Ureter (tissue), 1 donor: ENCODE measurements at places on chromosomes 2 and 18. TPM values are rescaled to one million over a fixed set of nuclear protein-coding genes. Genes with fewer than 3 reads are reported as not detected.

Gene ANTXR1
- 87.8 TPM for total RNA-seq

Gene GPR45
- not detected for total RNA-seq

DNA sequence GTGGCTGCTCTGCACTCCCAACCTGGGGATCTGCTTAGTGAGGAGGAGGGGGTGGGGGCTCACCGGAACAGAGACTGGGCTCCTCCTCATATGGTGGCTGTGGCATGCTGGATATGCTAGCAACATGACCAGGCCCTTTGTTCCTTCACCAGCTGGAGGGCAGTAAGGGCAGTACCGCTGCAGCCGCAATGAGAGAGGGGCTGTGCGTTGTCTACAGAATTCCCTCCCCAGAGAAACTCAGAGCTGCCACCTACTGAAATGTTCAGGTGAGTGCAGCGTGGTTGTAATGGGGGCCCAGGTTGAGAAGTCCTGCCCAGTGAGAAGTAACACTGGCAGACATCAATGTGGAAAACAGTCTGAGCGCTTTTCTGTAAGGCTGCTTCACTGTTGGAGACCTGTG lies 1211.9 kb upstream of the NXPH2 start:
- DNase-seq = no peak

GRCh38 chr2:66431274-66431642 lies 3.7 kb upstream of the MEIS1 start:
- DNase-seq = no peak

GRCh38 chr2:50443288-50443687 lies 588.6 kb downstream of the NRXN1 start:
- no peak for DNase-seq

GRCh38 chr2:111618978-111619902 lies 264.8 kb downstream of the ANAPC1 start:
- no peak for DNase-seq

DNA sequence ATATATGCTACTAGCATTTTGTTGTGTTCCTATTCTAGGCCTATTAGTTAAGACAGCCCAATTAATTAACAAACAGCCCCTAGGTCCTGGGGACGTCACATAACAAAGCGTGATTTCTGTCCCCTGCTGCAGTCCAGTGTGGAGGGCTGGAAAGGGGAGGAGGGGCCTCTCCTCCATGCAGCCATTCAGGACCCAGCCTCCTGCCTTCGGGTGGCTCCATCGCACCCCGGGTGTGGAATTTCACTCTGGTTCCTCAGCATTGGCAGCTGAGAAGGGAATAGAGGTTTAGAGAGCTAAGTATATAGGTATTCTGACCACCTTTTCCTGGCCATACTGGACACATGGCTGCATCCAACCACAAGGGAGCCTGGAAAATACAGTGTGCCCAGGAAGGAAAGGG lies 42.4 kb downstream of the MC2R start:
- no peak for DNase-seq

Gene ERICH2
- 1.4 TPM for total RNA-seq

Gene BIRC6
- total RNA-seq = 172 TPM

DNA sequence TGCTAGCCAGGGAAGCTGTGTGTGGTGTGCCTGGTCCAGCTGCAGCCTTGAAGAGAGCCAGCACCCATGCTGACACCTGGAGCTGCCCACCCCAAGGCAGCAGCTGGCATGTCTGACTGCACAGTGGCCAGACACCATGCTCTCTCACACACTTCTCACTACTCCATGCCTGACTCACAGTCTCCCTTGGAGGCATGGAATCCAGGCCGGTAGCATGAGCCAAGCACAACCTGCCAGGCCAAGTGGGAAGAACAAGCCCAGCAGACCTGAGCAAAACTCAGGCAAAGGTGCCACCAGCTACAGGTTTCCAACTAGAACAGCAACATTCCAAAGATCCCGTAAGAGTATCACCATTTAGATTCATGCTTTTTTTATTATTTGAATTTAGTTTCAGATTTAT lies 625.3 kb upstream of the LRRTM4 start:
- DNase-seq = no peak

DNA sequence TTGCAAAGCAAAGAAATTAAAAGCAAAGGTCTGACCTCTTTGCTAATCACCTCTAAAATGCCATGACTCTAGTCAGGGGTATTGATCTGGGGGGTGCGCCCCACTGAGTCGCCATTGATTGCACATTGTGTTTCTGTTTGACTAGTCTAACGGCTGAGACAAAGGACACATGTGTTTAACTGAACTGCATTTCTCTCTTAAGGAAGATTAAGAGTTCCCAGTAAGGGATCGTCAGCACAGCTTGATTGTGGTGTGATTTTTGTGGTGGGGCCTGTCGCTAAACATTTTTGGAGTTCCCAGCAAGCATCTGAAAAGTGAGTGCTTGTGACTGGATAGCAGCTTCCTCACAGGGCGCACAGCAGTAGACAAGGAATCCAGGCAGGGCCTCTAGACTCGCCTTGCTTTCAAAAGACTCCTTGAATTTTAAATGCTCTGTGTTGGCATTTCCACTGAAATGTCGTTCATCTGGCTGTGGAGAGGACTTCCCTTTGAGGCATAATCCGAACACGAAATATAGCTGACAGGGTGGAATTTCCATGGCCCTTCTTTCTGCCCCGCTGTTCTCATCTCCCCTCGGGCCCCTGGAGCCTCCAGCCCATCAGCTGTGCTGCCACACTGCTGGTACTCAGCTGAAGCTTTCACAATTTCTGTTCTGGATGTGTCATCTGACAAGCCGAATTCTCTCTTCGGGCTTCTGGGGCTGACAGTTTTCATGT lies 126.3 kb downstream of the FAM168B start:
- no peak for DNase-seq

Gene NGEF
- 8.1 TPM for total RNA-seq

DNA sequence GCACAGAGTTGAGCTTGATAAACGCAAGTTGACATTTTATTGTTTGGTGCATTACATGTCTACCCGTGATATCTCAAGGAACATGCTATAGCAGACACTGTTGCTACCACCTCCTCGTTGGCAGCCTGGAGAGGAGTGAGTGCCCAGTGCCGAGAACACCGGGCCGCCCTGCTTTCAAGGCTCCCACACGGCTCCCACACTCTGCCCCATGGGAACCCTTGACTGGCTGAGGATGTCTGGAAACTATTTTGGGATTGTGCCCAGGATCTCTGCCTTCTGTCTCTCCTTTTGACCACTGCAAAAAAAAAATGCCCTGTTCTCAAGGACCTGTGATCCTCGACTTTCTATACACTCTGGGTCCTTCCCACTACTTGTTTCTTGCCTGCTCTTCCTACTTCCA lies 21.1 kb downstream of the TET3 start:
- no peak for DNase-seq

Gene BOLL
- not detected for total RNA-seq

Gene OSR1
- total RNA-seq = 34.7 TPM

Gene RGPD3
- total RNA-seq = 0.10 TPM

Gene ADCYAP1
- total RNA-seq = 0.18 TPM

DNA sequence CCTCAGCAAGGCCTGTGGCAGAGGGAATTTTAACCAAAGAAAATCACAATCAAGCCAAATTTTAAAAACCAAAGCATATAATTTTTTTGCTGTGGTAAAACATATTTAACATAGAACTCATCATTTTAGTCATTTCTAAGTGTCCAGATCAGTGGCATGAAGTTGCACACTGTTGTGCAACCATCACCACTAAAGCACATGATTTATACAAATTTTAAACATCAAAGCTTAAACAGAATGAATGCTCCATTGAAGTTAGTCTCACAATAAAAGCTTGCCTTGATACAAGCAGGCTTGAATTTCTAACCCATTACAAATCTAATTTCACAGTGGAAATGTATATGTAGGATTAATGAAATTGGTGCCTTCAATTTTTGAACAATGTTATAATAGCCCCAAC lies 31.2 kb downstream of the FTCDNL1 start:
- no peak for DNase-seq

GRCh38 chr2:43098539-43098938 lies 127.9 kb downstream of the ZFP36L2 start:
- no peak for DNase-seq

DNA sequence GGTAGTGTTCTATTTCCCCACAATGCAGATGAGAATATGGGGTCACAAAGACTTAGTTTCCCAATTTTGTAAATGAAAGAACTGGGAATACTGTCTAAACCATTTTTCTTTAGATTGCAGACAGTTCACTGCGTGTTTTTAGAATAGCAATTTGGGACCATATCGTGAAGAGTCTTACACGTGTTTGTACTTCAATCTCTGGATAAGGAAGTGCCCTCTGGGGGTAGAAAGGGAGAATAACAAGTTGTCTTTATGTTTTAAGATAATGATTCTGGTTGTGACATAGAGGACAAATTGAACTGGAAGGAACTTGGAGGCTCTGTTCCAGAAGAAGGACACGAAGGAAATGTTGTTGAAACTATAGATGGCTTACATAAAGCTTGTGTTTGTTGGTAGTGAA lies 457.7 kb downstream of the CBLN2 start:
- no peak for DNase-seq

GRCh38 chr2:236047886-236048540 lies 120.2 kb downstream of the GBX2 start:
- no peak for DNase-seq

GRCh38 chr2:58347810-58348209 lies 106.7 kb upstream of the FANCL start:
- DNase-seq = no peak

Gene PSTPIP2
- total RNA-seq = 9.9 TPM

DNA sequence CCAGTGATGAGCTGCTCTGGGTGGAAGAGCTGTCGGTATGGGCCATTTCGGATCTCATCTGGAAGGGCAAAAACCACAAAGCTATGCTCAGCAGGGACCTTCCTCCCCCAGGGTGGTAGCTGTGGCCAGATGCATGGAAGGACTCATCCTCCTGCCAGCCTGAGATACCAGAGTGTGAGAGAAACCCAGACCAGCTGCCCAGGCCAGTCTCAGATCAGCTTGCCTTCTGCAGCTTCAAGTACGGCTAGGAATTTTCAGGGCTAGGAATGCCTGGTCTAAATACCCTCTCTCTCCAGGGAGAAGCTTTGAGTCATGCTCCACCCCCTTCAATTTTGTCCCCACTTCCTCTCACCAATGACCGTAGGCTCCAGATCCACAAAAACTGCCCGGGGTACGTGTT lies 1.4 kb upstream of the TUBA4B start:
- no peak for DNase-seq

Gene CCDC74B
- 1.7 TPM for total RNA-seq

- DNase-seq = no peak
Observed at GRCh38 chr2:85405201-85406059, 4.7 kb downstream of the CAPG start.

Gene POTEI
- total RNA-seq = not detected

Gene KHK
- total RNA-seq = 2.6 TPM

DNA sequence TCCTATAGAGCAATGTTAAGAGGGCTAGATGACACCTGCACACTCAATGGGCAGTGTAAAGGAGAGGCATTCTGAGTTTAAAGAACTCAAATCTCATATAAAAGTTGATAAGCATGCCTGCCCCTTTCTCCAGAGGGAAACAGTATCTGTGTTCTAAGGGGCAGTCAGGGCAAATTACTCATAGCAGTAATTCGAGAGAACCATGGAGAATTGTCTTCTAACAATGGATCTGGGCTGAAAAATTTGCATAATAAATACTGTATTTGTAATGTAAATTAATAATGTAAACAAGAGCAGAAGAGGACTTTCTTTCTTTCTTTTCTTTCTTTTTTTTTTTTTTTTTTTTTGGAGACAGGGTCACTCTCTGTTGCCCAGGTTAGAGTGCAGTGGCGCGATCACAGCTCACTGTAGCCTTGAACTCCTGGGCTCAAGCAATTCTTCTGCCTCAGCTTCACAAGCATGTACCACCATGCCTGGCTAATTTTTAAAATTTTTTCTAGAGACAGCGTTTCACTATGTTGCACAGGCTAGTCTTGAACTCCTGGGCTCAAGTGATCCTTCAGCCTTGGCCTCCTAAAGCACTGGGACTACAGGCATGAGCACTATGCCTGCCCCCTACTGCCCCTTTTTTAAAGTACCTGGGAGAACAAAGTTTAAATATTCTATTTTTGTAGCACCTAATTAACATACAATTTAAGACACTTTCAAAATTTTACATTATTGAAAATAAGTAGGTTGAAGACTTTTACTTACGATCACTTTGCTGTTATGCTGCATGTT lies 70.6 kb downstream of the OTX1 start:
- no peak for DNase-seq

GRCh38 chr2:32614084-32614483 lies 13.8 kb upstream of the TTC27 start:
- no peak for DNase-seq

DNA sequence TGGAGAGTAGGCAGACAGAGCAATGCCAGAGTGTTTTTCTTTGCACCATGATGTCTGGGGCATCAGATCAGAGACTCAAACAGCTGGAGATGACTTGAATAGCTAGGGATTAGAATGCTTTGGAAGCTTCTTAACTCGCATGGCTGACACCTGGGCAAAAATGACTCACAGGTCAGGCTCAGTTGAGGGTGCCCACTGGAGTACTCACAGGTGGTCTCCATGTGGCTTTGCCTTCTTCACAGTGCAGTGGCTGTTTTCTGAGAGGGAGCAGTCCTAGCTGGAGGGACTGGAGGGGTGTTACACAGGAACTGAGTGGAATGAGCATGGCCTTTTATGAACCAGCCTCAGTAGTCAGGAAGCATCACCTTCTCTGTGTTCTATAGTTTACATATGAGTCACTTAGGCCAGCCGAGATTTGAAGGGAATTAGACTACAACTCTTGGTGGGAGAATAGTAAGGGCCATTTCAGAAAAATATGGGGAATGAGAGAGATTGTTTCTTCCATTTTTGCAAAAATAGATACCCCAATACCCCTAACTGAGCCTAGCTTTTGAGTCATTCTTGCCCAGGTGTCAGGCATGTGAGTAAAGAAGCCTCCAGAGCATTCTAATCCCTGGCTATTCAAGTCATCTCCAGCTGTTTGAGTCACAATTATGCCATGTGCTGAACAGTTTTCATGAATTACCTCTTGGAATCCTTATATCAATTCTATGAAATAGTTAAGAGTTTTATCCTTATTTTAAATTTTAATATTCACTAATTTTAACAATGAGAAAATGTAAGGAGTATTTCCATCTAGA lies 7.1 kb upstream of the PPP1R1C start:
- DNase-seq = no peak

DNA sequence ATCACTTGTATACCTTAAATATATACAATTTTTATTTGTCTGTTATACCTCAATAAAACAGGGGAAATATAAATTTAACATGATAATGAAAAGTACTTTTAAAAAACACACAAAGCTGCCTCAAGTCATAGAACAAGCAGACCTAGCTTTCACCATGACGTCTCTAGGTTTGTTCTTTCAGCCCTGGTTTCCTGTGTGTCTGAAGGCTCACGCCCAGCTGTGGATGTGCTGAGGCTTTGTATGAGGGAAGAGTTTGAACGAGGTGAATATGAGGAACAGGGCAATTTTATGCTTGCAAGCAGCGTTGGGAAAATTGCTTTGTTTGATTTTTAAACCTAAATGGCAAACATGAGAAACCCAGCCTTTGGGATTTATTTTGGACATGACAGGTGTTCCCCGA lies 15.3 kb downstream of the SH3RF3 start:
- DNase-seq = no peak

DNA sequence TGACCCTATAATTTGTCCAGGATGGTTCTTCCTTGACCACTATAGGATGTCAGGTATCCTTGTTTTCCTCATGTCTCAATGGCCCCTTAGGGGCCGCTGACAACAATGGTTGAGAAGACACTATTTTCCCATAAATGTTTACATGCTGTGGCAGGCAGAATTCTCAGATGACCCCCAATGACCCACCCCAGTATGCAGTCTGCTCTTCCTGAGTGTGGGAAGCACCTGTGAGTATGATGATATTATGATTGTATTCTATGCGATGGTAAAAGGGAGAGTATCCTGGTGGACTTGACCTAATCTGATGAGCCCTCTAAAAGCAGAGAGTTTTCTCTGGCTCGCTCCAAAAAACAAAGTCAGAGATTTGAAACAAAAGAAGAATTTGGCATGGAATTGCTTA lies 123.1 kb upstream of the DLX2 start:
- no peak for DNase-seq
